ENCODE measurements at places on chromosomes 4 and X.

GRCh38 chr4:102815981-102816380, 11.4 kb downstream of the UBE2D3 start:
- DNase-seq = no peak

DNA sequence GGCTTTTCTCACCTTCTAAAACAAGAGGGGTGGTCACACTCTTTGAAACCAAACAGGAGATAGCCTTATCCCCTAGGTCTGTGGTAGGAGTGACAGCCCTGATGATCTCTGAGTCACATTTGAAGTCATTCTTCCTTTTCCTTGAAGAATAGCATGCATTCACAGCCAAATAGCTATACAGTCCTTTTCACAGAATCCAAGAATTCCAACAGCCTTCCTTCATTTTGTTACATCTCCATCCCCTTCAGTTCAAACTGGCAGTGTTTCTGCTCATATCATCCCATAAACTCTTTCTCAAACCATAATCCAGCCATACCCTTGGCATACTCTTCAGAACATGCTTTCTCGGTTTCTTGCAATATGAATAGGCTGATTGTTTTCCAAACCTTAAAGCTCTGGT, 33.3 kb upstream of the TMEM184C start:
- no peak for DNase-seq

- no peak for DNase-seq
Measured at GRCh38 chr4:47386561-47387235, 76.8 kb downstream of the COMMD8 start.

DNA sequence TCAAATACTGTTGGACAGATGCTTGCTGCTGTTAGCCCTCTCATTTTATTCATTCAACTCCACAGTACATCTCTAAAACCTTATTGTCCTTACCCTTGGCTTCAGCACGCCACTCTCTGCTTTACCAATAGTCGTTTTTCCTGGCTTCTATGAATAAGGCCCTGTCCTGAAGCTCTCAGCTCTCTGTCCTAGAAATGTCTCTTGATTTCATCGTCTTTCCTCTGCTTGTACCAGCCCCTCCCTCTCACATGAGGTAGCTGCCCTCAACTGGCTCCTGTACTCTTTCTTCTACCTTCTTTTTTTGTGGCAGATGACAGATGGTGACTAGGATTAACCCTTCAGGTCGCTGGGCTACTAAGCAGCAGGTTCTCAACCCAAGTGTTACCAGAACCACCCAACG, 11.4 kb downstream of the ADGRA3 start:
- DNase-seq = no peak

DNA sequence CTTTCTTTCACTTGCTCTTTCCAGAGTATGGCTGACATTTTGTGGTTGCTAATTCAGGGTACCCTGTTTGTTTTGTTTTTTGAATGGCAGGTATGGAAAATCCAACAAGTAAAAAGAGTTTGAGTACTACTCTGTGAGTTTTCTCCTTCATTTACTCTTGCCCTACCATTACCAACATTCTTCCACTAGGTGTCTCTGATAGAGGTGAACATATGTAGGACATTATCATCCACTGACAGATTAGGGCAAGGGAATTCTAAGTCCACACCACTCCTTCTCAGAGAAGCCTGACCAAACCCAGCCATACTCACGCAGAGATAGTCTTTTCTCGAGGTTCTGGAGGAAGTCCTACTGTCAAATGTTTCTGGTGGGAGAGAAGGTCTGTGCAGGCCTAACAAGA, 36.7 kb upstream of the HDAC8 start:
- DNase-seq = no peak

GRCh38 chr4:55172694-55173287, 47.4 kb upstream of the KDR start:
- DNase-seq = no peak

DNA sequence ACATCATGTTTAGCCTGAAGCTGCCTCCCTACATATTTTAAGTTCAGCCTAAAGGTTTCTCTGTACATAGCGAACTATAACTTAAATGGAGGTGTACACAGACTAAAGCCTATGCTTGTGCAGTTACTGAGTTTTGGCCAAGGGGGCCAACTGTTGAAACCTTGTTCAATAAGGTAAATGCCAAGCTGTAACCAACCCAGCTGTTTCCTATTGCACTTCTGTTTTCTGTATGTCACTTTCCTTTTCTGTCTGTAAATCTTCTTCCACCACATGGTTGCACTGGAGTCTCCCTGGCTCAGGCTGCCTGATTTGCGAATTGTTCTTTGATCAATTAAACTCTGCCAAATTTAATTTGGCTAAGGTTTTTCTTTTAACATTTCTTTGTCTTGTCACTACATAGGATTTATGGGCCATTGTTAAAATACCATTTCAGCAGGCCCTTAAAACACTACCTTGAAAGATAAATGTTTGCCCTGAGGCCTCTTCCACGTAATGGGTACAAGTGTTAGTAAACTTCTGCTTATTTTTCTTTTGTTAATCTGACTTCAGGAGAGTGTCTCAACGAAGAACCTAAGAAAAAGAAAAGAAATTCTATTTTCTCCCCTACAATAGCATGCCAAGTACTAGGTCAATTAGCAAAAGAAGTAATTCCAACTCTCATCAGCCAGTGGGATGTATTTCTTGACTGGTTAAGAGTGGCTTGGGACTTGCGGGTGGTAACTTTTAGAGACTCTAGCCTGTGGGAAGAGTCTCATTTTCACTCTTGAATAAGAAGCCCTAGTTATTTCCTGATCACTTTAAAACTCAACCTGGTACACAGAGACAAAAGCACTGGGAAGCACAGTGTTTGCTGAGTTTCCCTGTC, 45.7 kb upstream of the PRSS12 start:
- DNase-seq = no peak

- DNase-seq = no peak
Measured at GRCh38 chr4:150090836-150091235, 12.6 kb downstream of the DCLK2 start.

DNA sequence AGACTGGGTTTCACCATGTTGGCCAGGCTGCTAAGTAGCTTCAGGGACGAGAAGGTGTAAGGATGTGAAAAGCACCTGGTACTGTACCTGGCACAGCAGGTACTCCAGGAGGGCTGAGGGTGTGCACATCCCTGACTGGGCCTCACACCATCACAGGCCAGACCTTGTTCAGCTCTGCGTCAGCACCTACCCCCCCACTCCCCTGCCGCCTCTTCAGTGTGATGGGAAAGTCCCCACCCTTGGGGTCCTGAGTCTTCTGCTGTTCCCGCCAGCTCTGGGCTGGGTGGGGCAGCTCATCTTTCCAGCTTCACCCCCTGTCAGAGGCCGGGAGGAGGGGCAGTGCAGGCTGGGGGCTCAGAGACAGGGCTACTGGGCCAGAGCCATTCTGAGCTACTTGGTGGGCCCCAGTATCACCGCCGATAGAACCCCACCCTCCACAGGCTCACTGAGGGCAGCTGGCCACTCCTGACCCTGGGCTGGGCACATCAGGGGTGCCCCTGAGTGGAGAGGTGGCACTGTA, 6.7 kb upstream of the SH3BP2 start:
- no peak for DNase-seq

GRCh38 chr4:52957220-52957686, 95.1 kb downstream of the RASL11B start:
- no peak for DNase-seq

DNA sequence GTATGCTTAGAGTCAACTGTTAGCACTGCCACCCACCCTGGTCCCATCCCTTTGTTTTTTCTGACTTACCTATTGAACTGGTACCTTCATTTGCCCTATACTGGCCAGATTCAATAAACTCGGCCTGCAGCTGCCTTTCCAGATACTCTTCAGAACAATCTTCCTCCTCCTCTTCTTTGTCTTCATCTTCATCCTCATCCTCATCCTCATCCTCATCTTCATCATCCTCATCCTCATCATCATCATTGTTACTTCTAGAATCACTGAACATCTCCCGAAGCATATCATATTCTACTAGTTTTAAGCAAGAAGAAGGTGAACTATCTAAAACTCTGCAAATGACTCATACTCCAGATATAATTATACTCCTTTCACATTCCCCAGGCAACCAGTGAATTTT, 14.9 kb downstream of the TAF7L start:
- no peak for DNase-seq

- no peak for DNase-seq
Measured at GRCh38 chrX:104430742-104431119, 135.3 kb upstream of the IL1RAPL2 start.

- DNase-seq = no peak
Measured at GRCh38 chrX:111481896-111482295, 29.5 kb upstream of the SERTM2 start.

- DNase-seq = no peak
Measured at GRCh38 chr4:131137196-131137595, 2011.9 kb upstream of the PCDH10 start.

- no peak for DNase-seq
Measured at GRCh38 chr4:168279556-168279955, 39.0 kb downstream of the DDX60 start.

GRCh38 chrX:71250841-71251240, 3.1 kb downstream of the ZMYM3 start:
- DNase-seq = no peak

- DNase-seq = no peak
Measured at GRCh38 chr4:105210916-105211315, 64.2 kb downstream of the TET2 start.

DNA sequence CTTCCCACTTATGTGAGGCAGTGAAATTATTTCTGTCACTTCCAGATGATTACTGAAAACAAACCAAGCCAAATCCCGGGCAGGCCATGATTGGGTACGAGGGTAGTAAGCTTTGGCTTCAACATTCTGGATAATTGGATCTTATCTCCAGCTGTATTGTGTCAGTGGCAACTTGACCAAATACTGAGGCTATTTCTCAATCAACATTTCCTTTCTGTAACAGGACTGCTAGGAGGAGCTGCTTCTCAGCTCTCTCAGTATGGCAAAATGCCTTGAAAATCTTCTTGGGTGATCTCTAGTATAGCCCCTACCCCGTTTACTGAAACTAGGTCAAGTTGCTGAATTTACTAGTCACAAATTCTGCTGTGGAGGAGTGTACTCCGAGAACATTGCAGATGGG, 169.3 kb upstream of the FRMPD4 start:
- DNase-seq = no peak

DNA sequence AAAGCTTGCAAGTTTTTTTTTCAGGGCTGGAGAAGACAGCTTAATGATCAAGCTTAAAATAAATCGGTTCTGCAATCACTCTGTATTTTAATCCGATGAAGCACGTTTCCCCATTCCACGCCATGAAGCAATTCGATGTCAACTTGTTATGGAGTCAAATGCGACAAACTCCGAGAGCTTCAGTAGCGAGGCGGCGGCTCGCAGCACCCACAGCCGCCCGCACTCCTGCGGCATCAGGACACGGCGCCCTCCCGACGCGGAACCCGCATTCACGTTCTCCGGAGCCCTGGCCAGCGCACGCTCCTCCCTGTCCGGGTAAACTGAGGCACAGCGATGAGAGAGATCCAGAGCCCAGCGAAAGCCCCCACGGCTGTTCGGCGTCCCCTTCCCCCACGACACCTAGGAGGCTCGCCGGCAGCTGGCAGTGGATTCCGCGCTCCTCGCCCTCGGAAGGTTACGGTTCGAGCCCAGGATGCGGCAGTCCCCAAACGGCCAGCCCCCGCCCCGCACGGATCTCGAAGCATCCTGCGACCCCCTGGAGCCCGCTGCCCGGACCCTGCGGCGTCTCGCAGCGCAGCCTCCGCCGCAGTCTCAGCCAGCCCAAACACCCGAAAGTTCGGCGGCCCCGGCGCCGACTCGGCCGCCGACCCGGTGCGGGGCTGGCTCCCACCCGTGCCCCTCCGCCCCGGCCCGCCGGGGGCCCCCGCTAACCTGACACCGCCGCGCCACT, 507 bp downstream of the MFAP3L start:
- DNase-seq = no peak

DNA sequence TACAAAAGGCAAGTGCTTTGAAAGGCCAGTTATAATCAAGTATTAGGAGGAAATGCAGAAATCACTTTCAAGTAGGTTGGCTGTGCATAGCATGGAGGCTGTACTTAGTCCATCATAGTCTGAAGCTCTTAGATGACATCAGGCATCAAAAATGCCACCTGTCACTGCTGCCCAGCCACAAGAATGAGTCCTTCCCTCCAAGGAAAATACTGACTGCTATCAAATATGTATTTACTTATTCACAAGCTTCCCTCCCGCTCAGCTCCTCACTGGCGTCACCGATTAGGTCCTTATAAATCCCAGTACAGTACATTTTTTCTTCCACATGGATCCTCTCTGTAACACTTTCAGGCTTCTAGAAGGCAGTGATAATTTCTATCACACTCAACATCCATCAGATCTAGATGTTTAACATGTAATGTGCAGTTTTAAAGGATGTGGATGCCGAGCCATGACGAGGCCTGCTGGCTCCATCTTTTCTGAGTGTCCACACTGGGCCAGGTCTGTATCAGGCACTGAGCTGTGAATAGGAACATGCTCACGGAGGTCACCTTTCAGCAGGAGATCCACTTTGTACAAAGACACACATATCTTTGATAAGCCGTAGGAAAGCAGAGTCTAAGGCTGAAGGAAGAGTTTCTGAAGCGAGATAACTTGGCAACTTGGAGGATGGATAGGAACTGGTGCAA, 121.9 kb downstream of the PALLD start:
- DNase-seq = no peak

DNA sequence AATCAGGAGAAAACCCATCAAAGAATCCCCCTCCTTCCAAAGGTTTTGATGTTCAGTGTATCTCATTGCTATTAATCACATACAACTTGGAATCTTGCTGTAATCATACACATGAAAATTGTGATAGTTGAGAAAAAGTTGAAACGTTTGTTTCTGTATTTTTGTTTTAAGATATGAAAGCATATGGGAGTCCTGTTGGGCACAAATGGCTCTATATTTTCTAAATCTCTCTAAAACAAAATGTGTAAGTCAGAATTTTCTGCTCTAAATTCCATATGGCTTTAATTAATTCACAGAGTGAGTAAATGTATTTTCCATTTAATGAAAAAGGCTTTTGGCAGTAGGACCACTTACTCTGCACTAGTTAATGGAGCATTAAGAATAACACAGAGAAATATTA, 140.2 kb downstream of the MOSPD2 start:
- DNase-seq = no peak

- no peak for DNase-seq
Measured at GRCh38 chr4:155612074-155612473, 54.6 kb upstream of the GUCY1A1 start.

GRCh38 chr4:25100021-25100555, 60.2 kb downstream of the SEPSECS start:
- no peak for DNase-seq

DNA sequence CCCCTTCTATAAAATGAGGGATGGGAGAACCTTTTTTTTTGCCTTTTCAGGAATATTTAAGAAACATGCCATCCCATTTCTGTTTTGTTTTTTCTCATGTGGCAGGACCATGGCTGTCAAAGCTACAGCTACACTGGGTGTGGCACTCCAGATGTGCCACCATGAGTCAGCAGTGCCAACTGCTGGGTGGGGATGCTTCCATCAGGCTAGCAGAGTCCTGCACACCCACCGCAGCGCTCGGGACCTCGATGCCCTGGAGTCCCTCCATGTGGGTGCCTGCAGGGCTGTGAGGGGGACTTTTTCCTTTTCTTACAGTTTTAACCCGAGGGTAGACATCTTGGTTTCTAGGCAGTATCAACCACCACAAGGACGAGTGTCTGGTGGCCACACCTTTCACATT, 352.6 kb downstream of the NR3C2 start:
- DNase-seq = no peak

GRCh38 chr4:14225688-14226207, 598.2 kb upstream of the BOD1L1 start:
- no peak for DNase-seq

- DNase-seq = no peak
Measured at GRCh38 chr4:134243742-134244713, 42.4 kb upstream of the PABPC4L start.
